ENCODE measurements at places on chromosomes 7 and 10.
A peak's percentile ranks its signal among the peaks of the same experiment; 100 is the strongest.

DNA sequence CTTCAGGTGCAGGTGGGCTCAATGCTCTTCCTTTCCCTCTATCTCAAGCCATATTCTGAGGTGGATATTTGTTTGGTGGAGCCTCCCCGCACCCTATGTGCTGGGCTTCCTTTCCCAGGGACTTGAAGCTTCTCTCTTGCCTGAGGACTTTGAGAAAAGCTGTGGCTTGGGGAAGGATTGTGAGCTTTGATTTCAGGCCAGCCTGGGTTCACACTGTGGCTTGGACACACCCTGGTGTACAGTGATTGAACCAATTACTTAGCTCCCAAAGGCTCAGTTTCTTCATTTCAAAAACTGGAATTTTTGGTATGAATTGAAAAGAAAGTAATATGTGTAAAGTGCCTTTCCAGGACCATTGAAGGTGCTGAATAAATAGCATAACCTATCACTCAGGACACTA is 224.5 kb upstream of the GLI3 start:
- no peak for DNase-seq

DNA sequence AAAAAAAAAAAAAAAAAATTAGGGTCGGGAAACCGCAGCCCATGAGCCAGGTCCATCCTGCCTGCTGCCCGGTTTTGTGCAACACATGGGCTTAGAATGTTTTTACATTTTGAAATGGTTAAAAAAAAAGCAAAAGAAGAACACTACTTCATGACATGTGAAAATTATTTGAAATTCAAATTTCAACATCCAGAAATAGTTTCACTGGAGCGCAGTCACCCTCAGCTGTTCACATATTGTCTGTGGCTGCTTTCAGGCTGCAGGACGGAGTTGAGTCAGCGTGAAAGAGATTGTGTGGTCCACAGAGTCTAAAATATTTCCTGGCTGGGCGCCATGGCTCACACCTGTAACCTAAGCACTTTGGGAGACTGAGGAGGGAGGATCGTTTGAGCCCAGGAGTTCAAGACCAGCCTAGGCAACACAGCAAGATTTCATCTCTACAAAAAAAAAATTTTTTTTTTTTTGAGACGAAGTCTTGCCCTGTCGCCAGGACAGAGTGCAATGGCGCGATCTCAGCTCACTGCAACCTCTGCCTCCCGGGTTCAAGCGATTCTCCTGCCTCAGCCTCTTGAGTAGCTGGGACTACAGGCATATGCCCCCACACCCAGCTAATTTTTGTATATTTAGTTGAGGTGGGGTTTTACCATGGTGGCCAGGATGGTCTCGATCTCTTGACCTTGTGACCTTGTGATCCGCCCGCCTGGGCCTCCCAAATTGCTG is 63.9 kb upstream of the ECHDC3 start:
- no peak for DNase-seq

GRCh38 chr10:61068471-61068870 is 124.5 kb upstream of the RHOBTB1 start:
- DNase-seq: no peak

- DNase-seq: no peak
Observed at GRCh38 chr7:142718313-142718712, 31.0 kb upstream of the PRSS1 start.

DNA sequence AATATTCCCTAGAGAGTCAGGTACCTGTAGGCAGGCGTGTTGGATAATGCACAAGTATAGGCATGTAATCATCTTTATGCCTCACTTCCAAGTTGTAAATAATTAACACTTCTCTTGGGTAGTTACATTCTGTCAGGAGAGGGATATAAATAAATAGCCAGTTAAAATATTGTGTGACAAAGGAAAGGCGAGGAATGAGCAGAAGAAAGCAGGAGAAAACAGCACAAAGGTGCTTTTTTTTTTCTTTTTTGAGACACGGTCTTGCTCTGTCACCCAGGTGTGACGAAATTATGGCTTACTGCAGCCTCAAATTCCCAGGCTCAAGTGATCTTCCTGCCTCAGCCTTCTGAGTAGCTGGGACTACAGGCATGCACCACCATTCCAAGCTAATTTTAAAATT is 99.2 kb upstream of the LYZL2 start:
- DNase-seq: no peak

GRCh38 chr7:37916017-37916672 is 472 bp downstream of the SFRP4 start:
- peak; percentile 3 for DNase-seq

DNA sequence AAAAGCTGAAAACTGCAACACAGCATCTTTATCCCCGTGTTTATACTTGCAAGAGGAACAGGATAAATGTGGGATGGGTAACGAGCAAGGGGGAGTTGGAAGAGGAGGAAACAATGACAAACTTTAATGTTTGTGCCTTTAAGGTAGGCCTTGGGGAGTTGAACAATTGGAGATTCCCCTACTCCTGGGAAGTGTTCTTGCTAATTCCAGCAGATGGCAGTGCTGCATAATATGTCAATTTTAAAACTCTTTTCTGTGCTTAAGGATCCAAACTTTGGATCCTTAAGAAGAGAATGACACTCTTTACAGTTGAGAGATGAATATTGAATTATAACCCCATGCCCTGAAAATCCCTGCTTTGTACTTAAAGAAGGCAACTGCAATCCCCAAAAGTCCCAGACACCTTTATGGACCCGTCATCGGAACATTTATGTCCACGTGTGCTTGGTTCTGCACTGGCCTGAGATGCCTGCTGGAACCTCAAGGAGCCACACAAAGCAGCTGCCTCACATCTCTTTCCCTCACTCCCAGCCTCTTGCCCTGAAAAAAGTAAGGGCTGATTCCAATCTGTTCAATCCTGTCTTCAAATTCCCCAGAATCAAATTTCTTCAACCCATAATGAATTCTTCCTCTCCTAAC is 12.0 kb downstream of the IFIT5 start:
- DNase-seq: peak; percentile 46

DNA sequence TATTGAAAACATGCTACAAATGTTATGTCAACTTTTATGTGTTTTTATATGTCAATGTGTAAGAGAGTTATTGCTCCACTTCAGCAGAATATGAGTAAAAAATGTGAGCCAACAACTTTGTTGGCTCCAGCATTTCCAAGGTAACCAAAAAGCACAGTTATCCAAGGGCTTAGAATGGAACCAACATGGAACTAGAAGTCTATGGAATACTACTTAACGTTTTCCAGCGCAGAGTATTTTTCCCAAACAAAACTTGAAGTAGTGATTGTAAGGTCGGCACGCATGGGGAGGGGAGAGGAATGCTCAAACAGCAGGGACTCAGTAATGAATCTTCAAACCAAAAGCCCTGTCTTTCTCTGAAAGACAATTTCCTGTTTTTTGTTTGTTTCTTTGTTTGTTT is 45.0 kb upstream of the TSPAN13 start:
- DNase-seq: no peak

GRCh38 chr7:150946421-150947240 is 31.5 kb downstream of the KCNH2 start:
- DNase-seq: no peak

GRCh38 chr10:90579602-90580242 is 278.1 kb downstream of the HTR7 start:
- no peak for DNase-seq
